A549 (cell line): ENCODE measurements at places on chromosomes 1 and 21. TPM values are rescaled to one million over a fixed set of nuclear protein-coding genes. Genes with fewer than 3 reads are reported as not detected.

The CAMK1G gene
- 0.03 to 0.13 TPM in 2 of 3 replicates, not detected in the other for polyA plus RNA-seq

The RORC gene
- 0.06 TPM in 1 of 3 replicates, not detected in the others for polyA plus RNA-seq

The CHRNB2 gene
- 0.21 to 0.28 TPM (median 0.25 TPM) in 3 replicates for polyA plus RNA-seq

The SYPL2 gene
- polyA plus RNA-seq: 0.03 to 0.05 TPM (median 0.05 TPM) in 3 replicates

The THEM5 gene
- not detected in 3 replicates for polyA plus RNA-seq

The SLC35F3 gene
- 5.5 to 6.1 TPM (median 5.9 TPM) in 3 replicates for polyA plus RNA-seq

The NUAK2 gene
- polyA plus RNA-seq: 37.8 to 40.9 TPM (median 38.8 TPM) in 3 replicates

The ACKR1 gene
- polyA plus RNA-seq: not detected in 3 replicates

The OLIG1 gene
- not detected in 3 replicates for polyA plus RNA-seq

The C1orf94 gene
- not detected in 3 replicates for polyA plus RNA-seq

The HES2 gene
- 0.75 to 1.3 TPM (median 0.79 TPM) in 3 replicates for polyA plus RNA-seq

The GPR37L1 gene
- polyA plus RNA-seq: 0.08 to 0.09 TPM (median 0.09 TPM) in 3 replicates

The TMEM52 gene
- 0.36 to 0.38 TPM (median 0.37 TPM) in 3 replicates for polyA plus RNA-seq

The MX1 gene
- polyA plus RNA-seq: 0.58 to 0.78 TPM (median 0.67 TPM) in 3 replicates

DNA sequence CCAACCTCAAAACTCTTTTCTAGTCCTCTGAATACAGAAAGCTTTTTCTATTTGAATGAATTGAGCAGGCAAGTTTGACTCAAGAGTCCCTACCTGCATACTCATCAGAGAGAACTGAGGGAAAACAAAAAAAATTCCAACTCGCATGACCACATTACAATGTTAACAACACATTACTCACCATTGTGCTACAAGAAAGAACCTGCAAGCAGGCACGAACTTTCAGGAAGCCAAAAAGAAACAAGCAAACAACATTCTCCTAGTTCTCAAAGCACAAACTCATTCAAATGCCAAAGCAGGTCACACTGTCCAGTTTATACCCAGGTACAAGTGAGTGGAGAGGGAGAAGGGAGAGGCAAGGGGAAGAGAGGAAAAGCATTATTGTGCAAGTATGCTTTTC is 14.6 kb downstream of the OTUD7B start:
- DNase-seq: no peak

DNA sequence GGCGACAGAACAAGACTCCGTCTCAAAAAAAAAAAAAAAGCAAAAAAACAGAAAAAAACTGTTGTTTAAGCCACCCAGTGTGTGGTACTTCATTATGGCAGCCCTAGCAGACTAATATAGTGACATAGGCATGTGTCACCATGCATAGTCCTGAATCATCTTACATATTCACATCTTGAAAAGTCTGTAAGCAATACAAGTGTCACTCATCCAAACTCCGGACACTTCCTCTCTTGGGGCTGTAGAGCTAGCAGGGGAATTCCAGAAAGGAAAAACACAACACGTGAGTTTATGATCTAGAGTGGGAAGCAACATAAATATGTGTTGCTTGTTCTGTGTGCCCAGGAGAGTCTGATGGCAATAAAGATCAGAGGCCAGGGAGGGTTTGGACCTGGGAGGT is 81.6 kb upstream of the KCNE2 start:
- DNase-seq: no peak

- no peak for DNase-seq
Observed at GRCh38 chr1:154445040-154445472, 39.9 kb downstream of the IL6R start.

- no peak for DNase-seq
Observed at GRCh38 chr21:16709866-16710550, 802.8 kb upstream of the CXADR start.

DNA sequence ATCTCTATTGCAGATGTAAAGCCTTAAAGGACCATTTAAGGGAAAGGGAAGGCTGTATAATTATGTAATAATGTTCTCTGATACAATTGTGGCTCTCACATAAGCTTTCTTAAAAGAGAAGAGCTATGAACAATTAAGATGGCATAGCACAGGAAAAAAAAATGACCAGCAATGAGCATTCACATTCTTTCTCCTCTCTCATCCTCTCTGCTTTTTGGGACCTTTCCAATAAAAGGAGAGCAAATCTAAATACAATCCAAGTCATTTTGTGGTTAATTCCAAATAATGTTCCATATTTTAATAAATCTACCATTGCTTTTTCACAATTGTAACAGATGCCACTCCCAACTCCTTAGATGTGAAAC is 23.5 kb downstream of the SMYD3 start:
- no peak for DNase-seq

- DNase-seq: no peak
Observed at GRCh38 chr1:147541672-147542568, 619 bp downstream of the BCL9 start.

- DNase-seq: peak; percentile 43
Observed at GRCh38 chr1:236063919-236064673, 794 bp downstream of the NID1 start.

DNA sequence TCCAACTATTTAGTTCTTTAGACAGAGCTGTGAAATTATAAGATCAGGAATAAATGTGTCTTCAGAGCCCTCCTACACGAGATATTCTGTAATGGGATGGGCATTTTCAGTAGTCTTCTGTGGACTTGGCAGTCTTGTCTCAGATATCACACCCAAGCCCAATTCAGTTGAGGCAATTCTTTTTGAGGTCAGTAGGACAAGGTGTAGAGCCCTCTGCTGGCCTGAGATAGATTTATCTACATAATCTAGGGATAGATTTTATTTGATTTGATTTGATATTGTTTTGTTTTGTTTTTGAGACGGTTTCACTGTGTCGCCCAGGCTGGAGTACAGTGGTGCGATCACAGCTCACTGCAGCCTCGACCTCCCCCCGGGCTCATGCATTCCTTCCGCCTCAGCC is 77.5 kb downstream of the FMN2 start:
- peak; percentile 28 for DNase-seq

DNA sequence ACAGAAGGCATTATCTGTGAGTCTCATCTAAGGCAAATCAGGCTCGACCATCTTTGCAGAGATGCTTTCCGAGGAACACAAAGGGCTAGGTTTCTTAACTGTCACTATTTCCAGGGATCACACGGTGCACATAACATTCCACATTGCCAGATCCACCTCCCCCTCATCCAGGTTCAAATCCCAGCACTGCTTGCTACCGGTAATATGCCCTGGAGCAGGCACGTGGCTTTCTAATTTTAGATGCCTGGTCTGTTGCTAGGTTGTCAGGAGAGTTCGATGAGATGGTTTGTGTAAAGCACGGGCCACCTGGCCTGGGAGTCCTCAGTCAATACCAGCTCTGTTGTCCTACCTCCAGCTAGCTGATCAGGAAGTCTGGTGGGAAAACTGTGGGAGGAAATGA is 598.6 kb downstream of the NPHP4 start:
- DNase-seq: no peak

- DNase-seq: peak; percentile 25
Observed at GRCh38 chr1:91569411-91570119, 68.9 kb downstream of the CDC7 start.

- no peak for DNase-seq
Observed at GRCh38 chr21:45224189-45224938, 63.3 kb downstream of the POFUT2 start.

- DNase-seq: no peak
Observed at GRCh38 chr1:203133970-203134725, 6.6 kb downstream of the ADORA1 start.

DNA sequence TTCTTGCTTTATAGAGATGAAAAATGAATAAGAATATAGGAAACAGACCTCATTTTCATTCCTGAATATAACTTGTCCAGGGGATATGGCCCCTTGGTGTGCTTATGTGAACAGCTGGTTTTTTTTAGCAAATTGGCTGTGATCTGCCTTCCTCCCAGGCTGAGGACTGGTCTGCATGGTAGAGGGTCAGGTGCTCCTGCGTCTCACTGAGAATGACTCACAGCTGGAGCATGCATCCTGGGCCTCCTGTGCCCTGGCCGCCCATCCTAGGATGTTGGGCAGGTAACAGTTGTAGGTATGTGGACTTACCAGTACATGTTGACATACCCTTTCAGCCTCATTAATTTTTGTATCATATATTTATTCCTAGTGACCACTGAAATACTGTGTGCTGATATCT is 29.8 kb downstream of the AGT start:
- DNase-seq: no peak

DNA sequence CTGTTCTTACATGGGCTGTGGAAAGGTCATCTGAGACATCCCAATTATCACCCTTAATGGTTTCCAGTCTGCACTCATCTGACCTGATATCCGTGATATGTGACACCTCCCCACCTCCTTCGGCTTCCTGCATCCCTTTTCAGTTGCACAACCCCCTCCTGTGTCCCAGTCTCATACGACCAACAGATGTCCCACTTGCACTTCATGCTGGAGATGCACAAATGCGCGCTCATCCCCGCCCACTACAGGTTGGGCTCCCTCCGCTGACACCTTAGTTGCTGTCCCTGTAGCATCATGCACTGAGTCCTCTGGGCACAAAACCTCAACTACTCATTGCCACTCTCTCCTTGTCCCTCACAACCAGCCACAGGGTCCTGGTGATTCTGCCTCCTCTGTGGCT is 94.4 kb downstream of the MIS18A start:
- DNase-seq: no peak

DNA sequence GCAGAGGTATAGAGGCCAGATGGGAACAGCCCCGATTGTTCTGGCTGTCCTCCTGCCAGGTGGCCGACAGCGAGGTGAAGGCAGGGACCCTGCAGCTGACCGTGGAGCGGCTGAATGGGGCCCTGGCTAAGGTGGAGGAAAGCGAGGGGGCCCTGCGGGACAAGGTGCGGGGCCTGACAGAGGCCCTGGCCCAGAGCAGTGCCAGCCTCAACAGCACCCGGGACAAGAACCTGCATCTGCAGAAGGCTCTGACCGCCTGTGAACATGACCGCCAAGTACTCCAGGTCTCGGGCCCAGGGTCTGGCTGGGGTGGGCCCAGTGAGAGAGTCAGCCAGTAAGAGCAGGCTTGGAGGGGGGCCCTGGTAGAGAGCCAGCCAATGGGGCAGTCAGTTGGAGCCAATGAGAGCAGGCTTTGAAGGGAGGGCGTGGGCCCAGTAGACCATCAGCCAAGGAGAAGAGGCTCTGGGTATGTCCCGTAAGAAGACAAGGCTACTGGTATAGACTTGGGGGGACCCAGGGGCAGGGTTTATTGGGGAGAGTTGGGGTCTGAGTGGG is 11.3 kb downstream of the MFAP2 start:
- DNase-seq: no peak

- no peak for DNase-seq
Observed at GRCh38 chr1:219773775-219774174, 154.6 kb downstream of the SLC30A10 start.

DNA sequence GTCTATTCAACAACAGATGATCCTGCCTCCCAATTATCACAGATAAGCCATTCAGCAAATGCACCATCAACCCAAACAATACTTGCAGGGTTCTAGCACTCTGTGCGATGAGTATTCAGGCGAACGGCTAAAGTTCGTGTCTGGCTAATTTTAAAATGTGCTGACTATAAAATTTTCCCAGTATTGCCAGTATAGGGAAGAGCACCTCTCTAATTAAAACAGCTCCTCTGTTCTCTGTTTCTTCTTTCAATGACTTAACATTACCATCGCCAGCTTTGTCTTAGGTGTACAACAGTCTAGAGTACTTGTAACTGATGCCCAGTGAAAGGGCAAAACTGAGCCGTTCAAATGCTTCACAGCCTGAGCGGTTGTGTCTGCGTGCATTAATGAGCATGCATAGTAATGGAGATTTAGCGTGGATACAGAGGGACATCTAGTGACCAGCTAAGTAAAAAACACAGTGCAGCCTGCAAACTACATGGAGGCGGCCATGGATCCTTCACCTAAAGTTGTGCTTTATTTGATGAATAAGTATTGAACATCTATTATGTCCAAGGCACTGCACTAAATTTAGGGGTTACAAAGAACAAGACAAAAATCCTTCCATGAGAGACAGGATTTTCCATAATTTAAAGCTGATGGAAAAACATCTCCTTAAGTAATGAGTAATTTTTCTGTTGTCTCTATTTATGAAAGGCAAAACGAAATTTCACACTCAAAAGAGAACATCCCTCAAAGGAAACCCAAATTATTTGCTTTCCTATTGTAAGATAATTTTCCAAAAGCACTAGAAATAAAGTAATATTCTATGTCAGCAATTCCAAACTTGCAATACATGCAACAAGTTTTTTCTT is 120.0 kb downstream of the SETD4 start:
- peak; percentile 24 for DNase-seq

DNA sequence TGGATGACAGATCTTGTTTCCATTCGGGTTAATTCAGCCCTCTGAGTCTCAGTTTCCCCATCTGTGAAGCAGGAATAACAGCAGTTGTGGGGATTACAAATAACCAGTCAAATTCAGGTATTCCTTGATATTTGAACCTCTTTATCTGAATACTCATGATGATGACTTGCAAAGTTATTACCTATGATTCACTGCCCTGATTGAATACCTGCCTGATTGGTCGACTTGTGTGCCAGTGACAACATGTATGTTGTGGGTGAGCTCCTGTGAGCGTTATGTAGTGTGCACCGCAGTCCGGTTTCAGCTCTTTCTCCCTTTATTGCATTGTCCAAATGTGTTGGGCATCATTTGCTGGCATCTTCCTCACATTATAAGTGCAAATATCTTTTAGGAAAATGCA is 9.5 kb upstream of the TMEM61 start:
- DNase-seq: no peak

DNA sequence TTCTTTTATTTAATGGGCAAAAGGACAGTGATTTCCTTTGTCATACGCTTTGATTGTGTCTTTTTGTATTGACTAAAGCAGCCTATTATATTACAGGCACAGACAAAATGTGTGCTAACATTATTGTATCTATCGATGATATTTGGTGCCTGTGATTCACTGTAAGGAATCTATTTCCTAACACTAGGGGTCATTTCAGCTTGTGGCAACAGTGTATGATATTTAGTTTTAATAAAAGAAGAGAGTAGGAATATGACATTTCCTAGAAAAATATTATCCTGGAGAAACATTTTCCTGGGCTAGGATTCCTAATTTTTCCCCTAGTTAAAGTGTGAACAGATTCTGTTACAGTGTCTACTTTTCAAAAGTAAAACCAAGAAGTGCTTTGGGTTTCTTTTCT is 42.8 kb downstream of the TYW3 start:
- no peak for DNase-seq

GRCh38 chr1:228414511-228415211 is 2.0 kb downstream of the TRIM17 start:
- DNase-seq: no peak

DNA sequence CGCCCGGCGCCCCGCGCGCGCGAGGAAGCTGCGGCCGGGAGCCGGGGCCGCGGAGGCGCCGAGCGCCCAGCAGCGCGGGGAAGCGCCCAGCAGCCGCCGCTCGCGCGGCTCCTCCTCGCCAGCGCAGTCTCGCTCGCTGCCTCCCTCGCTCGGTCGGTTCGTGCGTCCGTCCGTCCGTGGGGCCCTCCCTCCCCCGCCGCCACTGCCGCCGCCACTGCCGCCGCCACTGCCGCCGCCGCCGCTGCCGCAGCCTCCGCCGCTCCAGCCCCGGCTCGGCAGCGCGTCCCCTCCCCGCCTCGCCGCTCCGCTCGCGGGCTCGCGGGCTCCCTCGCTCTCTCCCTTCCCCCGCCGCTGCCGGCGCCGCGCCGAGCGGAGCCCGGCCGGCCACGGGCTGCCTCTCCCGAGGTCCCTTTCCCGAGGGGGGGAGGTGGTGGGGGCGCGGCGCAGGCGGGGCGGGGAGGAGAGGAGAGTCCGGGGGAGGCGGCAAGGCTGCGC is at the start of gene KCND3:
KCND3 (minus strand) TSS at position 138 of the 495 bp plus-strand sequence.
- no peak for DNase-seq

DNA sequence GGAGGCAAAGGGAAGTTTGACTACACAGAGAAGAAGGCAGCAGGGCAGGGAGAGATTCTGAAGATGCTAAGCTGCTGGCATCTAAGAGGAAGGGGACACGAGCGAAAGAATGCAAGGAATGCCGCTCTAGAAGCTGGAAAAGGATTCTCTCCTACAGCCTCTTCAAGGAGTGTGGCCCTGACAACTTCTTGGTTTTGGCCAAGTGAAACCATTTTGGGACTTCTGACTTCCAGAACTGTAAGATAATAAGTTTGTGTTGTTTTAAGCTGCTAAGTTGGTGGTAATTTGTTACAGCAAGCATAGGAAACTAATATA is 28.5 kb downstream of the MGST3 start:
- no peak for DNase-seq
